Umbilical cord (tissue), 2 donors: ENCODE measurements at places on chromosomes 5 and 9.

- DNase-seq = no peak
Measured at GRCh38 chr5:58542709-58543108, 40.2 kb upstream of the RAB3C start.

- DNase-seq = peak; percentile 69
Measured at GRCh38 chr5:165209101-165209727, 1703.8 kb downstream of the MAT2B start.

- no peak for DNase-seq
Measured at GRCh38 chr5:105684799-105685198, 1985.9 kb downstream of the EFNA5 start.

DNA sequence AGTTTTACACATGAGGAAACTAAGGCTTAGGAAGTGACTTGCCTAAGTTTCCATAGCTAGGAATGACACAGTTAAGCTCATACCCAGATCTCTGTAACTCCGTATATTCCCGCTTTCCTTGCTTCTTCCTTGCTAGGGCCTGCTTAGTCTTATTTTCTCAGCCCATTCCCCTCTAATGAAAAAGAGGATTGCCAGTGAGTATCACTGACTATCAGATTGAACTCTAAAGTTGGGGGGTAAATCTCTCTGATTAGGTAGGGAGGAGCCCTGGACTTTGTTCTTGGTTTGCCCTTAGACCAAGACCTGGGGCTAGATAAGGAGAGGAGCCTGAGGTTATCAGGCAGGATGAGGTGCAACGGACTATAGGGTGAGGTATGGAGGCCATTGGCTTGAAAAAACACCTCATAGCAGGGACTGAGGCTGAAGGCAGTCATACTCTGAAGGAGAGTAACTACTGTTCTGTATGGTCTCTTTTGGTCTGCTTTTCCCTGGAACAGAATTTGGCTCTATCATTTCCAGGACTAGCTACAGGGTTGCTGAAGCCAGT, 2.5 kb downstream of the TRIM32 start:
- no peak for DNase-seq

DNA sequence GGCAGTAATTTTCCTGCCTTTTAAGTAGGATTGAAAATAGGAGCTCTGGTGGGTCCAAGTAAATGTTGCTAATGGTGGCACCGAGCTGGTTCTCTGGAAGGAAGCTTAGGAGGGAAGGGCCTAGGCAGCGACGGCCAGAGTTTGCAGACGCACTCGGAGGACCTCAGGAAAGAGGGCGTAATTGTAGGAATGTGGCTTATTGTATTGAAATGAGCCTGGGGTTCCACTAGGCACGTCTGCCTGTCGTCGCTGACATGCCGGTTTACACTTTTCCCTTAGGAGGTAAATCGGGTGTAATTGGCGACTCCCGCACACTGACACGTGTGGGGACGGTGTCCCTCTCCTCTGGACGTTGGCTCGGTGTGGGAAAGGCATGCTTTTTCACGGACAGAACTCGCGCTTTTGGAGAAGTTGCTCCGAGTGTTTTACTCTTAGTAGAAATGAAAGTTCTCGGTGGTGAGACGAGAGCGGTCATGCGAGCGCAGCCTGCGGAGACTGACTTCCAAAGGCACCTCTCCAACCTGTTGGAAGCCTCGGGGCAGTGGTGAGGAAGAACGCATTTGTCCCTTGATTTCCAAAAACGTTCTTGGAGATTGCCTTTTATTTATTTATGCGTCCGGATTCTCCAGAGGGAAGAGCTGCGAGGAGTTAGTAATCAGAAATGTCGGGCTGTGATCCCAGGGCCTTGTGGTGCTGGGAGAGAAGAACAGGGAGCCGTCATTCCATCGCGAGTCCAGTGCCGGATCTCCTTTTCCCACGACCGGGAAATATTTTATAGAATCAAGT, 1.3 kb downstream of the NR4A3 start:
- peak; percentile 39 for DNase-seq

DNA sequence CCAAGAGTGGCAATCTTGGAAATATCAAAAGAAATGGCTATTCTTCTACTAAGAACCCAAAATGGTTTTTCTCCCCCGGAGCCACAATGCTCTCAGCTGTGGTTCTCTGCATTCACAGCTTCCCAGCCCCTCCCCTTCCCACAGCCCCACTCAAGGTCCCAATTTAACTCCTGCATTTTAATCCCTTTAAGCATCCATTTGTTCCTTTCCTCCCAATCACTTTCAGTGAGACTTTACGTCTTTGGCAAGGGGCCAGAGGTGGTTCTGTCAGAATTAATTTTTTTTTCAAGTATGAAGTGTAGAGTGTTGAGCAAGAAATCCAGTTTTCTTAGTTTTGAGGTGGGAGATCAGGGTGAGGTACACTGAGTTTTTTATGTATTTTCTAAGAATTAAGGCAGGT, 256.9 kb downstream of the GLIS3 start:
- DNase-seq = no peak

- DNase-seq = no peak
Measured at GRCh38 chr5:143139585-143139984, 263.9 kb downstream of the NR3C1 start.

- no peak for DNase-seq
Measured at GRCh38 chr5:132074772-132075718, 1.5 kb downstream of the CSF2 start.

GRCh38 chr9:114263853-114264510, 58.9 kb upstream of the ORM1 start:
- DNase-seq = no peak

DNA sequence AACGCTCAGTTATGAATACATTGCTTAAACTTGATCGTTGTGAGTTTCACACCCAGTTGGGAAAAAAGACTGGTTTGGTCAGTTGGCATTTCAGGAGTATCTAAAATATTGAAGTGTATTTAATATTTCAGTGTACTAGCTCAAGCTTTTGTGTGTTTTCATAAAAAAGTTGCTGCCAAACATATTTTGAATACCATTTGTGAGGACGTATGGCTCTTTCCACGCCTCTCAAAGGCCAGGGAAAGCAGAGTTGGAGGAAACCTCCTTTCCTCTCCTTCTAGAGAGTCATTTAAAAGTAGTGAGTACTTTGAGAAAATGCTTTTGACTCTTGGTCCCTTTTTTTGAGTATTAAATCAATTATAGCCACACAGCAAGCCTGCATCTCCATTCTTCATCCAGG, 43.2 kb upstream of the ANKRD33B start:
- peak; percentile 66 for DNase-seq

- no peak for DNase-seq
Measured at GRCh38 chr9:109941771-109942170, 161.8 kb downstream of the PALM2AKAP2 start.

- DNase-seq = no peak
Measured at GRCh38 chr9:90898228-90898627, 96.6 kb downstream of the SYK start.

GRCh38 chr9:100449420-100449819, 22.5 kb downstream of the MSANTD3 start:
- no peak for DNase-seq

DNA sequence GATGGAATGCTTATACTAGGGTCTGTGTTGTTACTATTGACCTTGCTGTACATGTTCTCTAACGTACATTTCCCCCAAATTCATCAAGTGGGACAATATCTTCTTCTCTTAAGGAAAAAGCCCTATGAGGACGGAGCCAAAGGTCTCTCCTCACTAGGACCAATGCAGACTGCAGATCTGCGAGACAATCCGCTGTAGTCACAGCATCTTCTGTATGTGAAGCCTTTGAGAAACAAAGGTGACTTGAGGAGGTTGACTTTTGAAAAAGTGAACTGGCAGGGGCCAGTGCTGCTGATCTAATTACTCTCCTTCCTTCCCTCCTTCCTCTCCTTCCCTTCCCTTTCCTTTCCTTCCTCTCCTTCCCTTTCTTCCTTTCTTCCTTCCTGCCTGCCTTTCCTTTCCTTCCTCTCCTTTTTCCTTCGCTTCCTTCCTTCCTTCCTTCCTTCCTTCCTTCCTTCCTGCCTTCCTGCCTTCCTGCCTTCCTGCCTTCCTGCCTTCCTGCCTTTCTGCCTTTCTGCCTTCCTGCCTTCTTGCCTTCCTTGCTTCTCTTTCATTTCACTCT, 71.1 kb upstream of the BASP1 start:
- no peak for DNase-seq

GRCh38 chr5:57717555-57717954, 234.9 kb upstream of the ACTBL2 start:
- DNase-seq = no peak

DNA sequence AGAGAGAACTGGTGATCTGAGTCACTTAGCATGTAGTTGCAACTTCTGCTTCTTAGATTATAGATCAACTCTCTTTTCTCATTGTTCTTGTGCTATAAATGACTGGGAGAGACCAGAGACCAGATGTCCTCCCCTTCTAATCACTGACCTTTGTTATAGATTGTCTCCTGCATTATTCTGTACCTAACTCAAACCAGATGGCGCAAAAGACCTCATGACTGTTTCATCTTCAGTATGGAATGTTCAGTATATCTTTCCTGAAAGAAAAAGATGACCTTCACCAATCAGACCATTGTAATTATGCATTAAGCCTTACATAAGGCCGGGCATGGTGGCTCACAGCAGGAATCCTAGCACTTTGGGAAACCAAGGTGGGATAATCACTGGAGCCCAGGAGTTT, 30.5 kb upstream of the ADAM19 start:
- no peak for DNase-seq

DNA sequence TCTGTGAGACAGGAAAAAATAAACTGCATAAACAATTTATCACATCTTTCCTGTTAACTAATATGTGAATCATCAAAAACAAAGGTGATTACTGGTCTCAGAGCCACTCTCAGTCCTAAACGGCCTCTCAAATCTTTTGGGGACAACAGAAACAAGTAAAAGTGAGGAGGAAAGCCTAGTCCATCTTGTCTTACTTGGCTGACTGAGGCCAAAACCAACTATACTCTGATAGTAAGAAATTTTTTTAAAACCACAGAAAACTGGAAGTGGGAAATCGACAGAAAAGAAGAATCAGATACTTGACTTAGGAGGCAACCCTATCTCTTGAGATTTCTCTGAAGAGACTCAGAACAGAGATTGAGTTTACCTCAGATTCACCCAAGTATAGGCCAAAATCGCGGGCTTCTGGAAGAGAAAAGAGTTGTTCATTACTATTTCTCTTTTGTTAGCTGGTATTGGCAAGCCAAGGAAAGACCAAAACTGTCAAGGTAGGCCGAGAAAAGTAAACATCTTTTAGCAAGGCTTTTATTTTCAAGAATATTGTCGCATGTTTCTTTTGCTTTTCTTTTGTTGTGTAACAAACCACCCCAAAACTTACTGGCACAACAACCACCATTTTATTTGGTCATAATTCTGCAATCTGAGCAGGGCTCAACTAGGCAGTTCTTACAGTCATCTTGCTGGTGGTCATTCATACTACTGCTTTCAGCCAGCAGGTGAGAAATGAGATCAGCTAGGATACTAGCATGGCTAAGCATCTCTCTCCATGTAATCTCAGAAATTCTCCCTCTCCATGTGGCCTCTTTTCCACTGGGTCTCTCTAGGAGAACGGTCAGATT, 46.1 kb downstream of the RFX3 start:
- DNase-seq = no peak

- peak; percentile 79 for DNase-seq
Measured at GRCh38 chr5:36613771-36614656, 7.6 kb downstream of the SLC1A3 start.

DNA sequence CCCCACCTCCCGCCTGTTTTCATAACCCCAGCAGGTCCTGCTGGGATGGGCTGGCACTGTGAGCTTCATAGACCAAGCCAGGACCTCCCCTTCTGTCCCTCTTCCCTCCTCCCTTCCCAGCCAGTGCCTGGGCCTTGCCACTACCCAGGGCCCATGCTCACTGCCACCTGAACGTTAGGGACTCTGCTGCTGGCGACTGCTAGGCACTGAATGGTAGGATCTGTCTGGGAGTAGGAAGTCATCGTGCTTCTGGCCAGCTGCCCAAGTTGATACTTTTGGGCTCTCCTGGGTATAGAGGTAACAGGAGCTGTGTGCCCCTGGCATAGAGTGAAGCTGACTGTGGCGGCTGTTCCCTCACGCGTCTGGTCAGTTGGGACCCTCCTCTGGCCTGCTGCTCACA, 8.4 kb downstream of the TRIM41 start:
- DNase-seq = no peak

- DNase-seq = no peak
Measured at GRCh38 chr9:33041432-33042188, 16.5 kb downstream of the DNAJA1 start.

GRCh38 chr9:2597483-2597882, 24.1 kb upstream of the VLDLR start:
- no peak for DNase-seq

GRCh38 chr9:8863069-8863468, 1063.5 kb upstream of the DMAC1 start:
- no peak for DNase-seq

- DNase-seq = no peak
Measured at GRCh38 chr5:111248571-111248970, 24.4 kb downstream of the CAMK4 start.

- no peak for DNase-seq
Measured at GRCh38 chr9:89543621-89544278, 45.8 kb upstream of the SEMA4D start.
